Left lung (tissue), 14 donors: ENCODE measurements at places on chromosomes 12 and 14. TPM values are rescaled to one million over a fixed set of nuclear protein-coding genes. Genes with fewer than 3 reads are reported as not detected.

The FAM186B gene
- 0.42 TPM for total RNA-seq

The DYRK2 gene
- total RNA-seq = 17.4 TPM

The RAB3IP gene
- 29.5 TPM for total RNA-seq

The NFE2 gene
- 2.9 TPM for total RNA-seq

The PZP gene
- total RNA-seq = 1.4 TPM

The DHRS4 gene
- 28.1 TPM for total RNA-seq

The GTF2A1 gene
- 26.0 TPM for total RNA-seq

GRCh38 chr14:90676912-90677311, 139.3 kb downstream of the TTC7B start:
- H3K27ac ChIP-seq = no peak overlapping the region
- no peak for DNase-seq
- no peak overlapping the region for H3K4me3 ChIP-seq
- peaks cover 2% of the 10 kb centered on the region for H3K36me3 ChIP-seq
- peaks cover 3% of the 10 kb centered on the region for H3K4me1 ChIP-seq

DNA sequence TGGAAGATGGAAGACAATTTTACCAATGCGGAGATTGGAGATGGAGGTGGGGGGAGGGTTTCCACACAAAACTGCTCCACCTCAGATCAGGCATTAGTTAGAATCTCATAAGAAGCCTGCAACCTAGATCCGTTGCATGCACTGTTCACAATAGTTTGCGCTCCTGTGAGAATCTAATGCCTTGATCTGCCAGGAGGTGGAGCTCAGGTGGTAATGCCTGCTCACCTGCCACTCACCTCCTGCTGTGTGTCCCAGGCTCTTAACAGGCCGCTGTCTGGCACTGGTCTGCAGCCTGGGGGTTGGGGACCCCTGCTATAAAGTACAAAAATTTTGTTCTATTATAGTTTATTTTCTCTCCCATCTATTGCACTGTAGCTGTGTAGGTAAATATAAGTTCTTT, 84.9 kb upstream of the FOXG1 start:
- H3K27me3 ChIP-seq = no peaks in the 10 kb centered on the region
- no peak overlapping the region for H3K27ac ChIP-seq
- no peaks in the 10 kb centered on the region for H3K36me3 ChIP-seq
- no peak overlapping the region for H3K4me3 ChIP-seq
- no peak for DNase-seq

- no peaks in the 10 kb centered on the region for H3K27me3 ChIP-seq
- no peak overlapping the region for H3K27ac ChIP-seq
- H3K4me1 ChIP-seq = no peaks in the 10 kb centered on the region
- DNase-seq = no peak
These were observed 266.2 kb downstream of the C12orf75 start for GRCh38 chr12:105596731-105597130.

- no peaks in the 10 kb centered on the region for H3K4me1 ChIP-seq
- H3K36me3 ChIP-seq = no peaks in the 10 kb centered on the region
- DNase-seq = no peak
- H3K27me3 ChIP-seq = no peaks in the 10 kb centered on the region
These were observed 420.8 kb downstream of the EGLN3 start for GRCh38 chr14:33529787-33530757.

DNA sequence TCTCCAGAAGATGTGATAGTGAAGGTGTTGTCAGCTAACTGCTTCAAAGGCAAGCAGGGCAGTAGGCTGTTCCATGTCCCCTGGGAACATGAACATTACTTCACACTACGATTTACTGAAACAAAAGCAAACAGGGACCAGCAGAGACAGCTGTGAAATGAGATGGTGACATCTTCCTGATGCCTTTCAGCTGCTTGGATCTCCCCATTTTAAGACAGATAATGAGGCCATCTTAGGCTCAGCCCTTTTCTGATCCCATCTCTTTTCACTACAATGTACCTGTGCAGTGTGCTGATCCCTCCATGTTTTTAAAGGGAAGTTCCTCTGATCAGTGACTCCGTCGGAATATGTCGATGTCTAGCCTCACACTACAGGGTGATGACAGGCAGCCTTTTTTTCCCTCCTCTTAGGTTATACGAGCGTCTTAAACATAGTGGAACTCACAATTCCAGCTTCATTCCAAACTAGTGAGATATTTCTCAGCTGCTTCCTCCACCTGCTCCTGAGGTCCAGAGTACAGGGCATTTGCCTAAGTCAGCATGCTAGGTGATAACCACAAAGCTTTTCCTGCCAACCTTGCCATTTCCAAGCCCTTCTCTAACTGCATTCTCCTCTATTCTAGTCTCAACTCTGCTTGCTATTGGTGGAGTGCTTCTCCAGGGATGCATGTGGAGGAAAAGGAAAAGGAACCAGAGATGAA, 87.6 kb upstream of the EGLN3 start:
- no peak overlapping the region for H3K4me3 ChIP-seq
- peaks cover 4% of the 10 kb centered on the region for H3K4me1 ChIP-seq
- no peaks in the 10 kb centered on the region for H3K36me3 ChIP-seq

DNA sequence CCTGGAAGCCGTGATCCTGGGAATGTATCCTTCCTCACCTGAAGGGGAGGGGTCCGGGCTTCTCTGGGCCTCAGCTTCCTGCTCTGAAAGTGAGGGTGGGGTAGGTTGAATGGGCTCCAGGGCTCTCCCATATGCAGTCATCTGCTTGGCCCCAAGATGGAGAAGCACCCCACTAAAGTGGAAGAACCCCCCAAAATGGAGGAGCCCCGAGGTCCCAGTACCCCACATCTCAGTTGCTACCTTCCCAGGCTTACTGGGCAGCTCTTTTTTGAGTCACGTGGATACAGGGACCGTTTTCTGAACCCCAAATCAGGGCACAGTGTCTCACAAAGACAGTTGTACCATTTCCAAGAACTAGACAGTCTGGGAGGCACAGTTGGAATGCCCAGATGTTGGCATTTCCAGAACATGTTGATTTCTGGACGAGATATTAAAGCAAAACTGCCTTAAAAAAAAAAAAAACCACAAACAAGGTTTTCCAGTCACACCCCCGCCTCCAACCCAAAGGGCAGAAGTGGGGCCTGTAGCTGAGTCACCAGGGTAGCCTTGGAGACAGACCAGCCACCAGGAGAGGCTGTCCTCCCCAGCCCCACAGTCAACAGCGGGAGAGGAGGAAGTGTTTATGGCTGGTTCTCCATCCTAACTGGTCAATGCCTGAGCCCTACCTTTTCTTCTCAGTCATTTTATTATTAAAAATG, 12.1 kb downstream of the VASH1 start:
- H3K27me3 ChIP-seq = no peaks in the 10 kb centered on the region
- H3K4me3 ChIP-seq = no peak overlapping the region
- peaks cover 20% of the 10 kb centered on the region for H3K4me1 ChIP-seq
- peak overlapping the region; percentile 87 for H3K27ac ChIP-seq
- H3K36me3 ChIP-seq = no peaks in the 10 kb centered on the region

DNA sequence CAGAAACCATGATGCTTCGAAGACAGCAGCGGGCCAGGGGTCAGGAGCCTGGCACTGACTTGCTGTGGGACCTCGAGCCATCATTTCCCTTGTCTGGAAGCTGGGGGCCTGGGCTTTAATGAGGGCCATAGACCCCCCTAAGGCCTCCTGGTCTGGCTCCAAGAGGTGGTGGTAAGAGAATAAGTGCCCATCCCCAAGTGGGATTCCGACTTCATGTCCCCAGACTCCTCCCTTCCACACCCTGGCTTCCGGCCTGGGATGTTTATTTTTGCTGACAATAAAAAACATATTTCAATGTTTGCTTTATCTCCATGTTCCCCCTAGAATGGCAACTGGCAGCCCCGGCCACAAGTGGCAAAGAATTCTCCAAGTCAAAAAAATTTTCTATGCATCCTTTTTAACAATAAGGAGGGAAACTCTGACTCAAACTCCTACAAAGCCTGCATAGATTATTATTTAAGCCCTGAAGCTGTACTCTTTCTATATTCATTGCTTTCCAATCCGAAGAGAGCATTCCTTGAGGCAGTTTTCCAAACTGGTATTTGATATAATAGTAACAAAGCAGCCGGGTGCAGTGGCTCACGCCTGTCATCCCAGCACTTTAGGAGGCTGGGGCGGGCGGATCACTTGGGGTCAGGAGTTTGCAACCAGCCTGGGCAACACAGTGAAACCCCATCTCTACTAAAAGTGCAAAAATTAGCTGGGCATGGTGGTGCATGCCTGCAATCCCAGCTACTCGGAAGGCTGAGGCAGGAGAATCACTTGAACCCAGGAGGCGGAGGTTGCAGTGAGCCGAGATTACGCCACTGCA, 84.0 kb downstream of the ITPK1 start:
- H3K36me3 ChIP-seq = no peaks in the 10 kb centered on the region
- peaks cover 32% of the 10 kb centered on the region for H3K4me1 ChIP-seq
- DNase-seq = no peak
- no peaks in the 10 kb centered on the region for H3K27me3 ChIP-seq
- no peak overlapping the region for H3K4me3 ChIP-seq

DNA sequence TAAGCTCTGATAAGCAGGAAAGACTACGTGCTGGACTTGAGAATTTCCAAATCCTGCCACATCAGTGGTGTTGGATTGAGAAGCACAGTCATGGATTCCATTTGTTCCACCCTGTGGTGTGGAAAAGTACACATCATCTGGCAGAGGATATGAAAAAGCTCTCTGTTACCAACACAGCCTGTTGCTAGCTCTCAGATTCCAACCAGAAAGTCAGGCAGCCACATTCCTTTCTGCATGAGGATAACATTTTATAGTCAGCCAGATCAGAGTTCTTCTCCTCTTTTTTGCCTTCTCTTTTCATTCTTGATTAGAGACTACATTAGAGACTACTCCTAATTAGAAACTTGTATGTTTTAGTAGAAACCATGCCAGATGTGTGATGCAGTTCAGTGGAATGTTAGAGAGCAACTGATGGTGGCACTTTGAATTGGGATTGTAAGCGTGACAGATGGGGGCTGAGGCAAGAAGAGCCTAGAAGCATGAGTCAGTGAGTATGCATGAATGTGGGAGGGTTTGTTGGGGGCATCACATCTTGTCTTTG, 61.2 kb upstream of the STXBP6 start:
- no peaks in the 10 kb centered on the region for H3K4me1 ChIP-seq
- H3K27me3 ChIP-seq = no peaks in the 10 kb centered on the region
- peak; percentile 78 for DNase-seq
- no peak overlapping the region for H3K4me3 ChIP-seq
- H3K36me3 ChIP-seq = no peaks in the 10 kb centered on the region

- H3K4me1 ChIP-seq = no peaks in the 10 kb centered on the region
- no peak overlapping the region for H3K4me3 ChIP-seq
- no peak overlapping the region for H3K27ac ChIP-seq
- no peak for DNase-seq
- H3K36me3 ChIP-seq = no peaks in the 10 kb centered on the region
These were observed 191.4 kb downstream of the FOXA1 start for GRCh38 chr14:37403626-37404025.

- H3K4me3 ChIP-seq = no peak overlapping the region
- H3K4me1 ChIP-seq = no peaks in the 10 kb centered on the region
- DNase-seq = no peak
- H3K36me3 ChIP-seq = no peaks in the 10 kb centered on the region
- H3K27me3 ChIP-seq = no peaks in the 10 kb centered on the region
These were observed 62.6 kb upstream of the TMCC3 start for GRCh38 chr12:94712815-94713515.

DNA sequence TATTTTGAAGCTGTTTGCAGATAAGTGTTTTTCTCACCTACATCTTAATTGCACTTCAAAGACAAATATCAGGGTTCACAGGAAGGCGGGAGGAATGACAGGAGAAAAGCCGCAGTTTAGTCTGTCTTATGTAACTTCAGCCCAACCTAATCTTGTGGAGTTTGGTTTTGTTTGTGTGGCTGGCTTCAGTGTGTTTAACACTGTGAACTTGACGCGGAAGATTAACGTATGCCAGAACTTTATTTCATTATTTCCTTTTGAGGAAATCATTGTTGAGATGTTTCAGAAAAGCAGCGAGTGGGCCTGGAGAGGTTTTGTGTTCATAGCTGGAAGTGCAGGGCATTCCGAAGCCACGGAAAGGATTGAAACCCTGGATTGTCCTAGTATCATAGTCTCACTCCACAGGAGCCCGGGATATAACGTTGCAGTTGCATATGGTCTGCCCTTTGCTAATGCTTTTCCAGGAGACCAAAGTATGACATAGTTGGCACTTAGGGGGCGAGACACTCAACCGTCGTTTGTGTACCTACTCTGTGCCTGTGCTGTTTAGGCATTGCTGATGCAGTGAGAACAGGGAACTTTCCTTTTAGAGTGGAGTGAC, 2.0 kb downstream of the PELI2 start:
- no peaks in the 10 kb centered on the region for H3K36me3 ChIP-seq
- H3K4me1 ChIP-seq = peaks cover 60% of the 10 kb centered on the region
- H3K4me3 ChIP-seq = peak overlapping the region; percentile 85
- H3K27me3 ChIP-seq = no peaks in the 10 kb centered on the region
- peak; percentile 18 for DNase-seq

GRCh38 chr12:81078469-81079196, 754 bp downstream of the ACSS3 start:
- no peaks in the 10 kb centered on the region for H3K36me3 ChIP-seq
- peaks cover 22% of the 10 kb centered on the region for H3K27me3 ChIP-seq
- peak overlapping the region; percentile 85 for H3K27ac ChIP-seq
- H3K4me1 ChIP-seq = no peaks in the 10 kb centered on the region
- DNase-seq = peak; percentile 20
- peak overlapping the region; percentile 57 for H3K4me3 ChIP-seq

DNA sequence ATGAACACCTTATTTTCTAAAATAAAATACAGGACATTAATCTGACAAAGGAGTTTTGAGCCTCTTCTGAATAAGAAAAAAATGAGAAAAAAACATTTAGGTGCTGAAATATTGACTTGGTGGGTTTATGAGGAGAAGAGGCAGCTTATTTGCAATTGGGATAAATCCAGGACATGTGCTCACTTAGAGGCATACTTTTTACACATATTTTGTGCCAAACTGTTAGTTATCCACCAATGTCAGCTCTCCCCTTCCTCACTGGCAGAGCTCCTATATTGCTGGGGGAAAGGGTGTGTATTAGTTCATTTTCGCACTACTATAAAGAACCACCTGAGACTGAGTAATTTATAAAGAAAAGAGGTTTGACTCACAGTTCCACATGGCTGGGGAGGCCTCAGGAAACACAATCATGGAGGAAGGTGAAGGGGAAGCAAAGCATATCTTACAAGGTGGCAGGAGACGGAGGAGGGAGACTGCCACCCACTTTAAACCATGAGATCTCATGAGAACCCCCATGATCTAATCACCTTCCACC, 135.4 kb upstream of the EGLN3 start:
- H3K4me1 ChIP-seq = peaks cover 6% of the 10 kb centered on the region
- H3K4me3 ChIP-seq = no peak overlapping the region
- no peaks in the 10 kb centered on the region for H3K36me3 ChIP-seq
- DNase-seq = no peak
- H3K27ac ChIP-seq = no peak overlapping the region
- no peaks in the 10 kb centered on the region for H3K27me3 ChIP-seq
